ENCODE measurements at places on chromosomes 3 and 15.

DNA sequence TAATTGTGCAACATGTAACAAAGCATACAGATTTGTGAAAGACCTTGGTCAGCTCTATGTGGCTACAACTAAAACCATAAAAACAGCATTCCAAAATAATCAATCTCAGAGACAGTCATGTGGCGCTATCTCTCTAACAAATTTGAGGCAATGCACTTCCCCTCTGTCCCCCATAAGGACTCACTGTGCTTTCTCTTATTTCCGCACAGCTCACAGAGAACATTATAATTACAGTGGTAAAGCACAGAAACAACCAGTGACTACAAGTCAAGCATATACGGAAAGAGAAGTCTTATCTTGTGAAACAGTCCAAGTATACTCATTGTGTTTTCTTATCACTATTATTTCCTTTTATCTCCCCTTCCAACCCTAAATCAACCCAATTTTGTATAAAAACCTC, 64.3 kb downstream of the RYK start:
- no peak for DNase-seq

DNA sequence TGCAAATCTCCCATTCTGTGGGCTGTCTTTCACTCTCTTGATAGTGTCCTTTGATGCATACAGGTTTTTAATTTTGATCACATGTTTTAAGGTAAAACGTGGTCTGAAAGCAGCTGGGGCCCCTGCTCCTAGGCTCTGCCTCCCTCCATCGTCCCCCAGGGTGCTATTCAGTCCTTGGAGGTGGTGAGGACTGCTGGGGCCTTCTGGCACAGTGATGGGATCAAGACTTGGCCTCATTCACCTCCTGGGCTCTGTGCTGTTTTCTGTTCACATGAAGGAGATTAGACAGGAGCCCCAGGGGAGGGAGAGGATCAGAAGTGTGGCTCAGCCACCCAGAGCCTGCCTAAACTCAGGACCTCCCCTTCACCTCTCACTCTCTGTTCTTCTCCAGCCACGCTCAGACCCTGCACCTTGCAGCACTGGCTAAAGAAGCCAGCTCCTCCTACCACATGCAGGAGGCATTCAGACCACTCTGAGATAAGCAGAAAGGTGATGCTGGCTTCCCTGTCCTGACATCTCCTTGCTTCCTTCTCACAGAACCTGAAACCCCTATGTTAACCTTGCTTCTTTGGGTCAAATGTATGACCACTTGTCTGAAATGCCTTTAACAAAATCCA, 43.9 kb downstream of the PAQR5 start:
- no peak for DNase-seq

DNA sequence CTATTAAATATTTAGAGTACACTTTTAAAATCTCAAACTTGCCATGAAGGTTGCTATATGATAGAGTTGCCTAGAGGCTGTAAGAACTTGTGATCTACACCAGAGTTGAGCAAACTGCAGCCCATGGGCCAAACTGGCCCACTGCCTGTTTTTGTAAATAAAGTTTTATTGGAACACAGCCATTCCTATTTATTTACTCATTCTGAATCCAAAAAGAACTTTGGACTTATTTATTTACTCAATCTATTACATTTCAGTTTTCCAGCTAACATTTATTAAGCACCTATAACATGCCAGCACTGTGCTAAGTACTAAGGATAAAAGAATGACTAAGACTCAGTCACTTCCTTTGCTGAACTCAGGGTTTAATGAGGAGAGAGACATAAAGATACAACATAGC, 403.6 kb downstream of the ERC2 start:
- DNase-seq = no peak

DNA sequence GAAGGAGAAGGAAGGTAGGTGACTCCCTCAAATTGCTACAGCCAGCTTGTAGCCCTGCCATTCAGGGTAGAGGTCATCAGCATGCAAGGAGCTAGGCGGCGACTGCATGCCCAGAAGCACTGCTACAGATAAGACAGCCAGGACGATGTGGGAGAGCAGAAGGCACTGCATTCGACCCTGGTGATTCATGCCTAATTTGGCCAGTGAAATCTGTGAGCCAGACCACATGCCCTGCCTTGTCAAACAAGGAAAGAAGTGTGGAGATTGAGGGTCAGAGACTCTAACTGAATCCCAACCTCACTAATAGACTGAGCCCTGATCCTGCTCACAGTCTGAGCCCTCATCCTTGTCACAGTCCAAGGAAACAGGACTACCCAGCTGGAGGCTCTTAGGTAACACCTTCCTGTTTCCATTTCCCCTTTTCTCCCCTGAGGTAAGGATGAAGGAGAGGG, 86.6 kb downstream of the LINGO1 start:
- DNase-seq = no peak

GRCh38 chr3:64798316-64798715, 110.5 kb upstream of the ADAMTS9 start:
- DNase-seq = no peak

GRCh38 chr3:52441091-52441771, 3.7 kb downstream of the SEMA3G start:
- DNase-seq = no peak

GRCh38 chr3:46093327-46093942, 66.2 kb upstream of the XCR1 start:
- no peak for DNase-seq

GRCh38 chr3:40044487-40044886, 235.1 kb downstream of the MYRIP start:
- no peak for DNase-seq

DNA sequence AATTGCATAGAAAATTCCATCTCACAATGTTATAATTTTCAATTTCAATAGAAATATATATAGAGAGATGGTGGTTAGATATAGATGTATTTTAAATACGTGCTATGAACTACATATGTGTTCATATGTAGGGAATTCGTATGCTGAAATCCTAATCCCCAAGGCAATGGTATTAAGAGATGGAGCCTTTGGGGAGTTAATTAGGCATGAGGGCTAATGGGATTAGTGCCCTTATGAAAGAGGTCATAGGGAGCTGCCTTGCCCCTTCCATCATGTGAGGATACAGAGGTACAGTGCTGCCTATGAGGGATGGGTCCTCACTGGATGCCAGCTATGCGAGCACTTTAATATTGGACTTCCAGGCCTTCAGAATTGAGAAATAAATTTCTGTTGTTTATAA, 79.6 kb upstream of the CCDC54 start:
- no peak for DNase-seq

- DNase-seq = no peak
These were observed 81.8 kb upstream of the UBE2E1 start for GRCh38 chr3:23723930-23724329.

DNA sequence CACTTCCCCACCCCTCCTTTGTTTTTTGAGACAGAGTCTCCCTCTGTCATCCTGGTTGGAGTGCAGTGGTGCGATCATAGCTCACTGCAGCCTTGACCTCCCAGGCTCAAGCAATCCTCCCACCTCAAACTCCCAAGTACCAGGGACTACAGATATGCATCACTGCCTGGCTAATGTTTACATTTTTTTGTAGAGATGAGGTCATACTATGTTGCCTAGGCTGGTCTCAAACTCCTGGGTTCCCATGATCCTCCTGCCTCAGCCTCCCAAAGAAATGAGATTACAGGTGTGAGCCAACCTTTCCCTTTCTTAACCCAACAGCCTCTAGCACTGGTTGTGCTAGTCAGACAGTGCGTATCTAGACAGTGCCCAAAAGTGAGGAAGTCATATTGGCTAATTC, 6.4 kb upstream of the GATM start:
- no peak for DNase-seq

- DNase-seq = no peak
These were observed 32.4 kb downstream of the ADAMTS17 start for GRCh38 chr15:100309109-100310040.

GRCh38 chr3:127988770-127989557, 63.3 kb upstream of the SEC61A1 start:
- no peak for DNase-seq

DNA sequence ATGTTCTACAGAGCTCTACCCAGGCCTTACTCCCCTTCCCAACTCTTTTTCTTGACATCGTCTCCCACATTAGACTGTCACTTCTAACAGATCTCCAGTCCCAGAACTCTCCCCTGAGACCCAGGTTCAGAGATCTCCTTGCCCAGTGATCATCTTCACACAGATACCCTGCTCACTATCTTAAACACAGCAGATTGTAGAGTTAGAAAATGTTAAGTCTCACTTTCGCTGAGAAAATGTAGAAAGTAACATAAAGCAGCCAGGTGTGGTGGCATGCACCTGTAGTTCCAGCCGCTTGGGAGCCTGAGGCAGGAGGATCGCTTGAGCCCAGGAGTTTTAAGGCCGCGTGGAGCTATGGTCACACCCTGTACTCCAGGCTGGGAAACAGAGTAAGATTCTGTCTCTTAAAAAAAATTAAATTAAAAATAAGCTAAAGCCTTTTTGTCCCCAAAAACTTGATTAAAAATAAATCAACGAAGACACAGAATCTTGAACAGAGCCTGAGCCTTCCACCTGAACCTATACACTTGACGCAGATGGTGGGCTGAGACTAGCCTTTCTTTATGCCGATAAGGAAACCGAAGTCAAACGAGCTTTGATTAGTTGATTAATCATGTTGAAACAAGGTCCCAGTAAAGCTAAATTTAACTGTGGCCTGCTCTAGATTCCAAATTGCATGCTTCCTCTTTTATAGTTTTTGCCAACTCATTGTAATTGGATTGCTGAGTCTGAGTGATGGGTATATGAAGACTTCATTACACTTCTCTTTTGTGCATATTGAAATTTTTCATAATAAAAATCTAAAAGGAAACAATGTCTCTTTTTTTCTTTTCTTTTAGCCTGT, 31.3 kb upstream of the BLM start:
- no peak for DNase-seq

DNA sequence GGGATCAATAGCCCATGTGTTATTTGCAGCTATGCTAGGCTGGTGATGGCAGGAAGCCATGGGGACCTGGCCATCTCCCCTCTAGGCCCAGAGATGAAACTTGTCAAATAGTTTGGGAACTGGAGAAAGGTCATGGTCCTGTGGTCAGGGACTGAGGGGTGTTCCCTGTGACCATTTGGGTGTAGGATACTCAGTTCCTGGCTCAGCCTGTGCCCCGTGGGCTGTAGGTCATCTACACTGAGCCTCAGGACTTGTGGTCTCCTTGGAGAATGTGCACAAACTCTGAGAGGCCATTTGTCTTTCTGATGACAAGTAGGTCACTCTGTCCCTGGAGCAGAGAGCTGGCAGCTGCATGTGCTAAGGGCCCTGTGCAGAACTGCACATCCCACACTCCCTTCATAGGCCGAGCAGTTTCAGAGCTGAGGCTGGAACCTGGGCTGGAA, 17.5 kb downstream of the GASK1A start:
- no peak for DNase-seq

- DNase-seq = no peak
These were observed 190.2 kb downstream of the STAG1 start for GRCh38 chr3:136562026-136562425.

DNA sequence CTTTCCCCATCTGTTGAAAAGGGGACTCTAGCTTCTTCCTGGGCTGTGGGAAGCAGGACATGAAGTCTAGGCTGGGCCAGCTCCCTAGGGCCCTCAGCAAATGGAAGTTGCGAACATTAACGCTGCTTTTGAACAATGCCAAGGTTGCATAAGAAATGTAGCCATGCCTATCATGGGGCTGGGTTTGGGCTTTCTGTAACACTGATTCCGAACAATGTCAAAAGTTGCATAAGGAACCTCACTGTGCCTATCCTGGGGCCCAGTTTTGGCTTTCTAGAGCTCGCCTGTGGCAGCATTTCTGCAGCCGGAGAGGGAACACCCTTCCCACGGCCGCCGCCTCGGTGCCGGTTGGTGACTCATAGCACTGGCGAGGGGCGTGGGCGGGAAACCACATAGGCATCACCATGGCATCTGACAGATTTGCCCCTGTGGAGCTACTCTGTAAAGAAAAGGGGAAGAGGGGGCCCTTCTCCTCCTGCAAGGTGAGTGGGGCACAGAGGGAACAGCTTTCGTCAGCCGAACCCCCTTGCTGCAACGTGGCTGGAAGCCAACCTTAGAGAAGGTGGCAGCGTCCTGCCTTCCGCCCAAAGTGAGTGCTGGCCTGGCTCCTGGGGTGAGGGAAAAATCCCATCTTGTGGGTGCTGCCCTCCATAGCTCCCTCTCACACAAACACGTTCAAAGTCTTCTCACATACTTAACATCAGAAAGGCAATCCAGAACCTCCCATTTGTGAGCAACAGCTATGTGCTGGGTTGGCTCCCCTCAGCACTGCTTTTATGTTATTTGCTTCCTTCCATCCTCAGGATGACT, 46.6 kb upstream of the ATP2B2 start:
- DNase-seq = peak; percentile 75

DNA sequence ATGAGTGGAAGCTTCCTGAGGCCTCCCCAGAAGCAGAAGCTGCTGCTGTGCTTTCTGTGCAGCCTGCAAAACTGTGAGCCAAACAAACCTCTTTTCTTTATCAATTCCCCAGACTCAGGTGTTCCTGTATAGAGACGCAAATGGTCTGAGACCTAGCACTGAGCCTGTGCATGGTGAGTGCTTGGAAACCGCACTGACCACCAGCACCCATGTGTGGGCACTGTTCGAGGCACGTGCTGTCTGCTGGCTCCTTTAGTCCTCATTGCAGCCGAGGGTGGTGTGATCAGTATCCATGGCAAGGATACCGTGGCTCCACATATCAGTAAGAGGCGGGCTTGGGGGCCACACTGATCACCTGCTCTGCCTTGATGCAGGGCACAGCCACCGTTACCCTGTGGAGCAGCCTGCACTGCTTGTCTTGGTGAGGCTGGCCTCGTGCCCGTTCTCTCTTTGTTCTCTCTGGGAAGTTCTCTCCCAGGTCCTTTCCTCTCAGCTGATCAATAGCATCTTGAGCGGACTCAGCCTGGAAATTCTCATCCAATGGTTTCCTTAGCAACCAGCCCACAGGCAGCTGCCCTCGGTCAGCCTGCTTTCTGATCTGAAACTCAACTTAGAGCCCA, 101.0 kb downstream of the PLXNA1 start:
- no peak for DNase-seq

DNA sequence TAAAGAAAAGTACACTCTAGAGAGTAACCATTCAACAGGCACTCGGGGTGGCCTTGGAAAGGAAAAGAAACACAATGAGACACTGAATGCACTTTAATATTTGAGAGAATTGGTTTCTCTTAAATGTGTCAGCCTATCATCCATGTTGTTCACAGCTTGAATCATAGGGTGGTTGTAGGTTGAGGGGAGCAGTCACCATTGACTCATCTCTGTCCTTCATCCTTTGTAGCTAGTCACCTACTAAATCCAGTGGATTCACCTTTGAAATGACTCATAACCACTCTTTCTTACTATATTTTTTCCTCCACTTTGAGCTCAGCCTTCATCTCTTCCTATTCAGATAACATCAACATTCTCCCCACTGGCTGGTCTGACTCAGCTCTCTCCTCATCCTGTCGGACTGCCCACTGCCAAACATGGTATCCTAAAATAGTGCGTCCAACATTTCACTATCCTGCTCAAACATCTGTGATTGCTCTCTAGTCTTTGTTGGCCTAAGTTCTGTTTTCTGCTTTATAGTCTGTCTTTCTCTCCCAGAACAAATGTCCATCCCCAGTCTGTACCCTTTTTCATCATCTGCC, 182.7 kb upstream of the GADL1 start:
- DNase-seq = peak; percentile 31

- no peak for DNase-seq
These were observed 3.6 kb upstream of the ATOSA start for GRCh38 chr15:52682781-52683180.

Measured in stimulated activated naive CD8-positive, alpha-beta T cell treated with anti-CD3 and anti-CD28 coated beads, Interleukin-15, amount 100 ng/mL, for 72 hours (primary cell).